ENCODE measurements at places on chromosomes 6 and 20.
A peak's percentile ranks its signal among the peaks of the same experiment; 100 is the strongest.

GRCh38 chr6:14738933-14739332, 506.9 kb upstream of the JARID2 start:
- no peak for DNase-seq

- DNase-seq = peak; percentile 51
Measured at GRCh38 chr6:157381631-157382621, 936 bp downstream of the ZDHHC14 start.

GRCh38 chr20:56343861-56344381, 14.9 kb upstream of the FAM210B start:
- DNase-seq = no peak

GRCh38 chr20:19222520-19223040, 10.1 kb downstream of the SLC24A3 start:
- no peak for DNase-seq

GRCh38 chr20:36826554-36827244, 49.2 kb upstream of the TLDC2 start:
- no peak for DNase-seq

GRCh38 chr6:156904176-156904967, 127.2 kb downstream of the ARID1B start:
- no peak for DNase-seq

GRCh38 chr6:22113026-22113766, 183.6 kb downstream of the PRL start:
- DNase-seq = no peak

DNA sequence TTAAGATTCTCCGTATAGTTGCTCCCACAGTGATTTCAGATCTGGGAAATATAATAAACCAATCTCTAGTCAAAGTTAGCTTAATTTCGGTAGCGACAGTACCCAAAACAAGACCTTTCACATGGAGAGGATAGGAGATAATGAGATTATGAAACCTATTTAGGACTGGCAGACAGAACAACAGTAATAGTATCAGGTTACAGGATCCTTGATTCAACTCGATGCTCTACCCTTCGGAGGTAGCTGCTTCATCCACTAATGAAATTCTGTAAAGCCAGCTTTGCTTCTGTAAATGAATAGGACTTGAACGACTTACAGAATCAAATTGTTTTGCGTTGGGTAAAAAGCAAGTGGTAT, 534 bp upstream of the AKIRIN2 start:
- no peak for DNase-seq

DNA sequence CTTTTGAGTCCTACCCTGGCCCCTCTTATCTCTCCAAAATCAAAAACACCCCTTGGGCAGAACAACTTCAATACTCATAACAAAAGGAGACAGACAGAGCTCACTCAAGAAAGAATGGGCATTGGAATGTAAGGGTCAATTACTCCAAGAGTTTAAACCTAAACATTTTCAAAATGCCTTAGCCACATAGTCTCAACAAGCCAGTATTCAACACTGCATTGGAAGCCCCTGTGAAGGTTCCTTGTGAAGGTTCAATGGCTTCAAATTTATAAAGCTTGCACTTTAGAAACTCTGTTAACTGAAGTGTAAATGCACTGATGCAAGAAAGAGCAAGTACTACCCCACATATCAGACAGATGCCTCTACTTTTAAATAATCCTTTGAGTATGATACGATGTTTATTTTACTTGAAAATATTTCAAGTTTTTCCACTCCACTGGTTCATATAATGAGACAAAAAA, 139.1 kb upstream of the LAMP5 start:
- DNase-seq = no peak

DNA sequence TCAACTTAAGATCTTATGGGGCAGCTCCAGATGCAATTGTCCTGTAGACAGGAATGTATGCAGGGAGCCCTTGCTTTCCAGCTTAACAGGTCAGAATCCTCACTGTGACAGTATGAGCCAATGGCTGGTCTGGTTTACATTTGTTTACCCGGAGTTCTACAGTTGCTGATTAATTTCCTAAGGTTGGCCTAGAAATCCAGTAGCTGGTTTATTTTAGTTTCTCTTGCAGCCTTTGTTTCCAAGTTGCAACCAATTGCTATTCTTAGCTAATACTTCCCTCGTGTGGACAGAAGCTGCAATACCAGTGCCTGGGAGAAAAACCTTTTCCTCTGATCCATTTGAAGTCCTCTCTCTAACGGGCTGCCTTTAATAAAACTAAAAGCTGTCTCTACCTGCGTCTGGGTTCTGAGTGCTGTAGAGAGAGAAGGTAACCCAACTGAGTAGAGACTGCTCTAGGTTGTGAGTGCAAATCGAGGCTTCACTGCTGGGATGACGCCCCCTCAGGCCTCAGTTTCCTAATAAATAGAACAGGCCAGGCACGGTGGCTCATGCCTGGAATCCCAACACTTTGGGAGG, 45.9 kb downstream of the ZNF217 start:
- no peak for DNase-seq

DNA sequence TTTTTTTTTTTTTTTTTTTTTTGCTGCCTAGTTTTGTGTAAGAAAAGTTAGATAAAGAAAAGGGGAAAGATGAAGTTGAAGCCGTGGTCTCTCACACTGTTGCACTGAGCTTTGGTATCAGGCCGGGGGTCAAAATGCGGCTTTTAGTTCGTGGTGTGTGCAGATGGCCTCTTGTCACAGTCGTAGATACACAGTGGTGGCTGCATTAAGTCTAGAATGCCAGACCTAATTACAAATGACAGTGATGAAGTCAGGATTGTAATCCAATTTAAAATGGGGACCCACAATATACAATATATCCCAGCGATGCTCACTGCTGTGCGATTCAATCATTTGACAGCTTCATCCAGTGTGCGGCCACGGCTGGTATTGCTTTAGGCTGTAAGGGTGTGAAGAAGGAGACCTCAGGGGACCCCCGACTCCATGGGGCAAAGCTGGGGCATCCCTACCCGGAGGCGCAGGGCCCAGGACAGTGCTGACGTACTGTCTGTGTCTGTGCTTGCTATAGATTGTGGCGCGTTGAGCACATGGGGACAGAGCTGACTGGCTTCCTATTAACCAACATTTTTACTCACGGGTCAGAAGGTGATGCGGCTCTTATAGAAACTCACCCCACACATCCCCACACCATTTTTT, 210.0 kb upstream of the SOX4 start:
- DNase-seq = no peak

GRCh38 chr6:56815436-56815835, 139.5 kb upstream of the BEND6 start:
- no peak for DNase-seq

- no peak for DNase-seq
Measured at GRCh38 chr6:126076992-126077664, 90.8 kb downstream of the TRMT11 start.

GRCh38 chr6:141824350-141824749, 308.4 kb upstream of the GJE1 start:
- no peak for DNase-seq

- DNase-seq = no peak
Measured at GRCh38 chr6:22558288-22558882, 11.0 kb upstream of the HDGFL1 start.

DNA sequence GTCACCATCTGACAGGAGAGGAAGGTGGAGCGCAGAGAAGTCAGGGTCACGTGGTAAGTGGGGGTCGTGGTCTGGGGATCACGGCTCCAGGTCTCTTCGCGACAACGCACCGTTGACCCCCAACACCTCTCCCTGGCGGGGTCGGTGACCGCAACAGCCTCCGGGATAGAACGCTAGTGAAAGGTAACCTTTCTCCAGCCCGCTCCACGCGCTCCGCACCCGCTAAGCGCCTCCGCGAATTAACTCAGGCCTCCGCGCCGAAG, 600 bp upstream of the SYNJ2 start:
- no peak for DNase-seq
